ENCODE measurements at places on chromosomes 7 and 10.

DNA sequence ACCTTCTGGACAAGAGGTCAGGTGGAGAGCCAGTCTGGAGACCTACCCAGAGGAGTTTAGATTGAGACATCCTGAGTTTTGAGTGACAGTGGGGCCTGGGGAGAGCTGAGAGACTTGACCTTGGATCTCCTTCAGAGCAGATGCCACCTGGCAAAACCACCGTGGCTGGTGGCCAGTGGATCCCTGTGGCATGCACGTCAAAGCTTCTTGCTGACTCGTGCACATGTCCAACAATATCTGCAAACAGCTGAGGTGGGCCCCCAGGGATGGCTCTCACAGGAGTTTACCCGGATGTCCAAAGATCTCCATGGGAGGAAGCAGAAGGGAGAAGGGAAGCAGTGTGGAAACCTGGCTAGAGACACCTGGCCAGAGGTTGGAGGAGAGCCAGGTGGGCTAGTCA lies 230.5 kb downstream of the FANK1 start:
- DNase-seq, result no peak

DNA sequence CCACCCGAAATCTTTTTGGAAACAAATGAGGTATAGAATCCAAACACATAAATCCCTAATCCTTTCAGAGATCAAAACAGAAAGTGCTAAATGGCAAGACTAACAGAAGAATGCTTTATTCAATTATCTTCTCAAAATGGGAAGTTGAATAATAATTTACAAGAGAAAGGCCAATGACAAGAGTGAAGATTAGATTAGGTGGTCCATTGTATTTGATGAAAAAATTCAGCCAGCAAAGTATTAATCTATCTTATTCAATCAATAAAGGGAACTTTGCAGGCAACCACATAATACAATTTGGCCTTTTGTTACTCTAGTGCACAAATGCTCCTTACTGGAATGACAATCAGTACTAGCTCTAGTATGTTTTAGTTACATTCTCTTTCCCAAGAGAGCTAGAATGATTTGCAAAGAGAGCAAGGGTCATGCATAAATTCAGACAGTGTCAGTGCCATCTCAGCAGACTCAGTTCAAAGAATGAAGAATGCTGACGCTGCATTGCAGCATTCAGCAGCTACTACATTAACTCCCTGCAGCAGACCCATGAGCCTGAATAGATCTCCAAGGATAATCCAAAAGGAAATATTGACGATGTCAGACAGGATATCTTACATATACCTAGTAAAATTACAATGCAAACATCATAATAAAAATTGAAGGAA lies 131.8 kb downstream of the ANK3 start:
- no peak for DNase-seq

- no peak for DNase-seq
These were observed 2.9 kb downstream of the NPC1L1 start for GRCh38 chr7:44538093-44538797.

GRCh38 chr7:77327067-77327931 lies 88.8 kb downstream of the GSAP start:
- no peak for DNase-seq

DNA sequence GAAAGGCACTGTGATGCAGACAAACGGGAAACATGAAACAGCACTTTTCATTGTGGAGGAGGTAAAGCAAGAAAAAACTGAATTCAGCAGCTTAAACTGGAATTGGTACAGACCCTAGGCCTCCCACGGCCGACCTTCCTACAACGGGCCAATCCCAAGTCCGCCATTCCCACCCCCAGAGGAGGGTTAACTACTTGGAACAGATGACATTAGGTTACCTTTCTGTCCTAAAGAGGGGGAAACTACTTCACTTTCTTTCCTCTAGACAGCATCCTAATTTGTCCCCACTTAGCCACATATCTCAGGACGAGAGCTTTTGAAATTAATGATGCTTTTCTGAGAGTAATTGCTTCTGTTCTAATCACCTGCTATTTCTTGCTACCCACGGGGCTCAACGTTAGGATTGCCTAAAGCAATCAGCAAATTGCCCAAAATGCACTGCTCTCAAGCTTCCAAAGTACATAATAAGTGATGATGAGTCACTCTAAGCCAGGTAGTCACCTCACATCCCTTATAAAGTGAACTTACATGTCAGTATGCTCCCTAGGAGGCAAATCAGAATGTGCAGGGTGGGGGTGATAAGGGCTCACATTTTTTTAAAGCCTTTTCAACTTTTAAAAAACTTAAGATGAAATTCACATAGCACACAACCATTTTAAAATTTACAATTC lies 36.7 kb downstream of the LSM5 start:
- no peak for DNase-seq
